ENCODE measurements at places on chromosomes 3 and 15. TPM values are rescaled to one million over a fixed set of nuclear protein-coding genes. Genes with fewer than 3 reads are reported as not detected.

GRCh38 chr3:153853163-153853562 lies 268.0 kb upstream of the ARHGEF26 start:
- no peak for DNase-seq

- no peak for DNase-seq
These were observed 253.2 kb upstream of the LRTM1 start for GRCh38 chr3:55180936-55181535.

DNA sequence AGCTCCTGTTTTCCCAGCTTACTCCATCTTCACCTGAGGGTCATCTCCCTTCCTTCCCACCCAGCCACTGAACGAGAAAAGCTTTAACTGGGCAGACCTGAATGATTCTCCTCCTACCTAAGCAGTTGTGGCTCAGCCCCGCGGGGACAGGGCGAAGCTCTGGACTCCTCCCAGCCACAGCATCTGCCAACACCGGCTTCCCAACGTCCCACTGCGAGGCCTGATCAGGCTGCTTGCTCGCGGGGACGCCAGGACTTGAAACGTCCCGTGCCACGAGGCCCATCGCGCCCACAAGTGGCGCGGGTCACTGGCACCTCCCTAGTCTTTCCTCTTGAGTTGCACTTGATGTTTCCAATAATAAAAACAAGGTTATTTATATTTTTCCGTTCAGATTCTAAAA lies at the start of gene SPATA16:
SPATA16 (minus strand) TSS at position 250 of the 400 bp plus-strand sequence. CDS start 23,504 bp downstream, outside the sequence.
- DNase-seq: no peak

Gene MPI
- 42.5 TPM for total RNA-seq

DNA sequence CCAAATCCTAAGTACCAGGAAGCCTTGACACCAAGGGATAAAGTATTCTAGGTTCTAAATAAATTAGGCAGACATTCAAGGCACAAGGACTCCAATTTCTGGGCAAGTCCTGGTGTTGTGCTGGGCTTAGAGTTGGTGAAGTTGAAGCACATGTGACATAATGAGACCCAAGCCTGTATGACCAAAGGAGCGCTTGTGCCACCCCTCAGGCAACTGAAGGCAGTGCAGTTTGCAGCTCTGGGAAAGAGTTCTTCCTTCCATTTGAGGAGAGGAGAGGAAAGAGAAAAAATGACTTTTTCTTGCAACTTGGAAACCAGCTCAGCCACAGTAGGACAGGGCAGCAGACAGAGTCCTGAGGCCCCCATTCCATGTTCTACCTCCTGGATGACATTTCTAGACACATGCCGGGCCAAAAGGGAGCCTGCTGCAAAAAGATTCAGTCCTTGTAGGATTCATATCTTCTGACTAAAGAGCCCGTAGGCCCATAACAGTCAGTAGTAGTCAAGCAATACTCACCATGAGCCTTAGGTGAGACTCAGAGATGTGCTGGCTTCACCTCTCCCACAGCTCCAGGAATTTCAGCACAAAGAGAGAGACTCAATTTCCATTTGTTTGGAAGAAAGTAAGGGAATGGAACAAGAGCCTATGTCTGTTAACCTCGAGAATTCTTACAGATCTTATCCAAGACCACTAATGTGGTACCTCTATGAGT lies 588.8 kb upstream of the BCHE start:
- DNase-seq: no peak
